ENCODE measurements at places on chromosomes 4 and X. TPM values are rescaled to one million over a fixed set of nuclear protein-coding genes. Genes with fewer than 3 reads are reported as not detected.

RNF150 gene
- total RNA-seq = 7.9 TPM

FGD1 gene
- total RNA-seq = 3.0 TPM

WDR17 gene
- total RNA-seq = 0.96 TPM

- H3K27me3 ChIP-seq = no peaks in the 10 kb centered on the region
- no peak for DNase-seq
- no peak overlapping the region for H3K27ac ChIP-seq
- H3K4me3 ChIP-seq = no peak overlapping the region
Measured at GRCh38 chr4:1846580-1846979, 9.4 kb downstream of the LETM1 start.

DNA sequence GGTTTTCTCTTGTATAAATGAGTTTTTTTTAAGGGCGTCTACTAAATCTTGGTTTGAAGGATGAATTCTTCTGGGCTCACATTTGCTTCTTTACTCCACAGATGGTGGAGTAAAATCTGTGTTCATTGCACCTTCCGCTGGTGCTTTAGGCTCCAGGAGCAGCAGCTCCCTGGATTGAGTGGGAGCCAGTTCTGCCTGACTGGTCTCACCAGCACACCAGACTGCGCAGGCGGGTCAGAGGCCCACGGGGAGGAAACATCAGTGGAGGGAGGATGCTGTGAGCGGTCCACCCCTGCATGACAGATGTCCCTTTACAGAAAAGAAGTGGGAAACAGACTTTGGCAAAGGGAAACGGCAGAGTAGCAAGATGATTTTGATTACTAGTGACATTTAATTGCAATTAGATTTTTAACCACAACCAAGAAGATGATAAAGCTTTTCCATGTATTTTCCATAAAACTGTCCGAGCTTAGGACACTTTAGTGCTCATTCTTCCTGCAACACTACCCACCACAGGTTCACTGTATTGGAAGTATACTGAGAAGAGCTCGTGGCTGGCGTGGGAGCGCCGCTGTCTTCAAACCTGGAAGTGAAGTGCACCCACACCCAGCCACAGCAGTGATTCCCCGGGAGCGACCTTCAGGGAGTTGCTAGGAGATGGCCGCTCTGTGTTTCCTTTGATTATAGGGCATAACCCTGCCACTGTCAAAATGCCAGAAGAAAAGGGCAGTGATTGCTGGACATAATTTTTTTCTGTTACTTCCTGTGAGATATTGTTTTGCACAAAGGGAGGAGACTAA, 95.2 kb downstream of the SORBS2 start:
- H3K27me3 ChIP-seq = no peaks in the 10 kb centered on the region
- H3K36me3 ChIP-seq = no peaks in the 10 kb centered on the region
- DNase-seq = no peak
- no peak overlapping the region for H3K4me3 ChIP-seq

GRCh38 chr4:2910409-2910808, 52.8 kb downstream of the NOP14 start:
- no peaks in the 10 kb centered on the region for H3K27me3 ChIP-seq
- no peaks in the 10 kb centered on the region for H3K4me1 ChIP-seq
- DNase-seq = no peak

- no peak overlapping the region for H3K4me3 ChIP-seq
- no peaks in the 10 kb centered on the region for H3K4me1 ChIP-seq
Measured at GRCh38 chrX:10769195-10769594, 148.8 kb upstream of the MID1 start.

DNA sequence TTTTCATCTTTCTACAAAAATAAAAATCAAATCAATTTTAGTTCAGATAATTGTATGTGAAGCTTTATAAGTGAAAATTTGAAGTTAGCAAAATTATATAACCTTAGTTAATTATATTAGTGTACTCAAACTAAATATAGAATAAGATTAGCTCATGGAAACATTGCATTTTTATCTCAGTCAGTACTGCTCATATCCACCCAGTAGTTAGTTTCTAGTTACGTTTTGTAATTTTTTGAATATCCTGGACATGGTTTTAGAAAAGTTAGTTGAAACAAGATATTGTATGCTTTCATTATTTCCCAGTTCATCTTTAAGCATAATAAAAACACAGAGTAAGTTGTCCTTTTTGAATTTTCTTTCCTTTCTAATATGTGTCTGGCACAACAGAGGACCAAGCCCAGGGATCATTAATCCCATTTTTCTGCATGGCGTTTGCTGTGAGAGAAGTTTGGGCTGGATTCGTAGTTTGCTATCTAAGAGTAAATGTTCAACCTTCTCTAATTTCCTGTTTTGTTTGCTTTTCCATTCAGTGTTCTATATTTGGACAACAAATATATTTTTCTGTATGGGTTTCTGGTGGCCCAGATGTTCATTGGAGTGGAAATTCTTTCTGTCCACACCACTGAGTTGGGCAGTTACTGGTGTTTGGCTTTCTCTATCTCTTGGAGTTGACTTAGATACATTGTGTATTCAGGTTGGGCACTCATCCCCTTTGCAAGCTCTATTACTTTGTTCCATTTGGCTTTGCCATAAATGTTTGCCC, 12.1 kb downstream of the TBL1X start:
- no peak overlapping the region for H3K27ac ChIP-seq
- no peak overlapping the region for H3K4me3 ChIP-seq
- H3K4me1 ChIP-seq = no peaks in the 10 kb centered on the region
- H3K36me3 ChIP-seq = no peaks in the 10 kb centered on the region
- DNase-seq = no peak
- H3K27me3 ChIP-seq = no peaks in the 10 kb centered on the region

GRCh38 chrX:9465380-9466123, 694 bp downstream of the TBL1X start:
- H3K36me3 ChIP-seq = no peaks in the 10 kb centered on the region
- H3K27ac ChIP-seq = peak overlapping the region; percentile 86
- peak overlapping the region; percentile 81 for H3K4me3 ChIP-seq
- DNase-seq = peak; percentile 23
- peaks cover 14% of the 10 kb centered on the region for H3K4me1 ChIP-seq

- no peak overlapping the region for H3K4me3 ChIP-seq
- no peaks in the 10 kb centered on the region for H3K27me3 ChIP-seq
- no peaks in the 10 kb centered on the region for H3K36me3 ChIP-seq
- no peak for DNase-seq
Measured at GRCh38 chr4:157564771-157565170, 344.2 kb downstream of the GRIA2 start.

- no peak overlapping the region for H3K27ac ChIP-seq
- no peak overlapping the region for H3K4me3 ChIP-seq
- no peaks in the 10 kb centered on the region for H3K27me3 ChIP-seq
- no peak for DNase-seq
Measured at GRCh38 chrX:50700921-50701320, 113.1 kb downstream of the SHROOM4 start.

Measured in transverse colon (tissue), 4 donors.